ENCODE measurements at places on chromosomes 7 and 10.

- no peak for DNase-seq
Observed at GRCh38 chr10:49830846-49831245, 68.7 kb upstream of the OGDHL start.

- DNase-seq = no peak
Observed at GRCh38 chr10:118965645-118966044, 63.9 kb upstream of the NANOS1 start.

DNA sequence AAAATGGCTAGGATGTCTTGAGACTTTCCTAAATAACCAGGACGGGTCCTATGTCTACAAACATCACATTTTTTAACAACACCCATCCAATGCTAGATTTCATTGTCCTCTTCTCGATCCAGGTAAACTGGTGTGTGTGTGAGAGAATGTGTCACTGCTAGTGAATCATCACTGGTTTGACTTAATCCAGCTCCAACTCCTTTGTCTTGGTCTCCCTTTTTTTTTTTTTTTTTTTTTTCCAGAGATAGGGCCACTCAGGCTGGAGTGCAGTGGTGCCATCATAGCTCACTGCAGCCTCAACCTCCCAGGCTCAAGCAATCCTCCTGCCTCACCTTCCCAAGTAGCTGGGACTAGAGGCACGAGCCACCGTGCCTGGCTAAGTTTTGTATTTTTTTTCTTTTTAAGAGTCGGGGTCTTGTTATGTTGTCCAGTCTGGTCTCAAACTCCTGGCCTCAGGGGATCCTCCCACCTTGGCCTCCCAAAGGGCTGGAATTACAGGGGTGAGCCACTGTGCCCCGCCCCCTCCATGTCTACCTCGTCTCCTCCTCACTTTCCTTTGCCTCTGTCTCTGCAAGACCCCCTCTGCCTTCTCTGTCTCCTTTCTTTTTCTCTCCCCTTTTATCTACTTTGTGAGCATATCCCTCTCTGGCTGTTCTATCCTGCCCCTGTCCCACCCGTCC is 2.2 kb upstream of the UFSP1 start:
- no peak for DNase-seq

DNA sequence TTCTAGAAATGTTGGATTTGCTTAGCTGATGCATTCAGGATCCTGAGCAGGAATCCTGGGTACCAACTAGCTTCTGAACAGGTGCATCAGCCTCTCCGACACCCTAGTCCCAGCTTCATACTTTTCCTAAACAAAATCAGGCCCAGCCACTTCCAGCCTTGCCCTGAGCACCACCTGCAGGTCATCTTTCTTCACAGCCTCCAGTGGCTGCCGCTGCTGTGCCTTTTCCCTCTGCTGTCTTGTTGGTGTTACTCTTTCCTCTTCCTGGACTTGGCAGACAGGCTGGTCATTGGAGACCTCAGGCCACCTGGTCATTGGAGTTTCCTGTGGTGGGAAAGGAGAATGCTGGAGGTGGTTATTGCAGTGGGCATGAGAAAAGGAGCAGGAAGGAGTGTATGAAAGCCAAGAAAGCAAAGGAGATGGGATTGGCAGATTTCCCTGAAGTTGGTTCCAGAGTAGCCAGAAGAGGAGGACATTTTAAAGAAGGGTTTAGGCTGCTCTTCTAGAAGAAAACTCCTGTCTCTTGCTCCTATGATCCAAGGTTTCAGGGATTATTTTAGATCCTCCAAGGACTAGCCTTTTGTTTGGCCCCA is 48.2 kb upstream of the NFKB2 start:
- no peak for DNase-seq

DNA sequence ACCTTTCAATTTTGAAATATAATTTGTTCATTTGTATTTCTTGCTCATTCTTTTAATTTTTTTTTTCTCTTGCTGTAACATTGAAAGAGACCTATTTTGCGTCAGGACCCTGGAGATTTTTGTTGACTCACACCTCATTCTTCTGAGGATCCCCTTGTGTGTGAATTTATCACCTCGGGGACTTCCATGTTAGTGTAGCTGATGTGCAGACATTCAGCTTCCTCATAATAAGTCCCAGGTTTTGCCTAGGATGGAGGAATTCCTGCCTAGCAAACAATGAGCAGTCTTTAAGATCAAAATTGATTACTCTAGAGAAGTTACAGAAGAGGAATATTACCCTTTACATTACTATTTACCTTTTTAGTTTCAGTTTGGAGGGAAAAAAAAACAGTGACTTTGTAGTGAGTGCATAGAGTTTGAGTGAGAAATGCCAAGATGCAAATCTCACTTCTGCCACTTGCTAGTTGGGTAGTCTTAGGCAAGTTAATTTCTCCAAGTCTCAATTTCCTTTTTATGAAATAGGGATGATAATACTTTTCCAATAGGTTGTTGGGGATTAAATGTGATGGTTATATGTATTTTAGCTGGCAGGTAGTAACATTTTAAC is 14.3 kb downstream of the TES start:
- DNase-seq = no peak

All from activated CD8-positive, alpha-beta memory T cell treated with anti-CD3 and anti-CD28 coated beads for 48 hours (primary cell).